Suprapubic skin (tissue), 4 donors: ENCODE measurements at places on chromosomes 4 and X. TPM values are rescaled to one million over a fixed set of nuclear protein-coding genes. Genes with fewer than 3 reads are reported as not detected.

DNA sequence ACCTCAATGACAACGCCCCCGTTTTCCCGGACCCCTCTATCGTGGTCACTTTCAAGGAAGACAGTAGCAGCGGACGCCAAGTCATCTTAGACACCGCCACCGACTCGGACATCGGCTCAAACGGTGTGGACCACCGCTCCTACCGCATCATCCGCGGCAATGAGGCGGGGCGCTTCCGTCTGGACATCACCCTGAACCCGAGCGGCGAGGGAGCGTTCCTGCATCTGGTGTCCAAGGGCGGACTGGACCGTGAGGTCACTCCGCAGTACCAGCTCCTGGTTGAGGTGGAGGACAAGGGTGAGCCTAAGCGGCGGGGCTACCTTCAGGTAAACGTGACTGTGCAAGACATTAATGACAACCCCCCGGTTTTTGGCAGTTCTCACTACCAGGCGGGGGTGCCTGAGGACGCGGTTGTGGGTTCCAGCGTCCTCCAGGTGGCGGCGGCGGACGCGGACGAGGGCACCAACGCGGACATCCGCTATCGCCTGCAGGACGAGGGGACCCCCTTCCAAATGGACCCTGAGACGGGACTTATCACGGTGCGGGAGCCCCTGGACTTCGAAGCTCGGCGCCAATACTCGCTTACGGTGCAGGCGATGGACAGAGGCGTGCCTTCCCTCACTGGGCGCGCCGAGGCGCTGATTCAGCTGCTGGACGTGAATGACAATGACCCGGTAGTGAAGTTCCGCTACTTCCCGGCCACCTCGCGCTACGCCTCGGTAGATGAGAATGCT is 2.2 kb downstream of the FAT4 start:
- DNase-seq: peak; percentile 85

RIBC1 gene
- total RNA-seq: 0.38 TPM

GRCh38 chr4:26719954-26720552 is 136.2 kb downstream of the TBC1D19 start:
- no peak for DNase-seq

DNA sequence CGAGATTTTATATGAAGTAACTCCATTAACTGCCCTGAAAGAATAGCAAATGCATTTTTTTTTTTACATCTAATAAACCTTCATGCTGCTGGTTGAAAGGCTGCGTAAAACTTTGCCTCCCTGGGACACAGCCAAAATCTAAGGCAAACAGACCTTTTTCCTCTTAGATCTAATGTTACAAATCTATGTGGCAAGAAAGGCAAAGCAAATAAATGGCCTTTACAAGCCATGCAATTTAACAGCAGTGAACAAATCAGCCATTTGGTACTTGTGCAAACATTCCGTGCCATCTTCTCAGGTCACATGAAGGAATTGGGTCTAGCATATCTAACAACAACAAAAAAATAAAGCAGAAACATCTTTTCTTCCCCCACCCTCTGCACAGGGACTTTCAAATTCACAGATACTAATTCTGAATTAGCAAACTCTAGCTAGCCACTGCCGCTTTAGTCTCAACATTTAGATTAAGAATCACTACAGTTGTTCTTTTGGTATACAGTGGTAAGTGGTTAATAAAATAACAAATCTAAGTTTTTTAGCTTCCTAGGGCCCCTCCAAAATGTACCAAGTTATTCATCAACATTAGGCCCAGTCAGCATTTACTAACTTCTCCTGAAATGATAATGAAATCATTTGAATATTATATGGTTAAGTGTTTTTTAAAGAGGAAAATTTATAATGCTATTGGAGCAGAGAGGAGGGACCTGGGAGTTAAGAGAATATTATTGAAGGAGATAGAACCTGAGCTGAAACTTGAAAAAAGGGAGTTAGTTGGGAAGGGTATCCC is 593.8 kb downstream of the SMARCA1 start:
- no peak for DNase-seq

- no peak for DNase-seq
These were observed 577 bp downstream of the BGN start for GRCh38 chrX:153495362-153495751.

GRCh38 chrX:150693725-150694574 is 754 bp downstream of the MTMR1 start:
- DNase-seq: peak; percentile 77

DNA sequence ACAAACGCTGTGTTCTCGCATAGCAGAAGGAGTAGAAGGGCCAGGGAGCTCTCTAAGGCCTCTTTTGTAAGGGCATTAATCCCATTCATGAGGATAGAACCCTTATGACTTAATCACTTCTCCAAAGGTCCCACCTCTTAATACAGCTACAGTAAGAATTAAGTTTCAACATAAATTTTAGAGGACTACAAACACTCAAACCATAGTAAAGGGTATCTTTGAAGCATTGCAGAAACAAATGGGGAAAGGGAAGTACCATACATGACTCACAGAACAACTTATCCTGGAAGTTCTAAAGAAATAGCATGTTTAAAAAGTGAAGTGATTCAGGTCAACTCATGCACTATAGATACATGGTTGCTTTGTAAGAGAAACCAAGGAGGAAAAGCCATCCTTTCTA is 680.8 kb downstream of the RPA4 start:
- no peak for DNase-seq

DNA sequence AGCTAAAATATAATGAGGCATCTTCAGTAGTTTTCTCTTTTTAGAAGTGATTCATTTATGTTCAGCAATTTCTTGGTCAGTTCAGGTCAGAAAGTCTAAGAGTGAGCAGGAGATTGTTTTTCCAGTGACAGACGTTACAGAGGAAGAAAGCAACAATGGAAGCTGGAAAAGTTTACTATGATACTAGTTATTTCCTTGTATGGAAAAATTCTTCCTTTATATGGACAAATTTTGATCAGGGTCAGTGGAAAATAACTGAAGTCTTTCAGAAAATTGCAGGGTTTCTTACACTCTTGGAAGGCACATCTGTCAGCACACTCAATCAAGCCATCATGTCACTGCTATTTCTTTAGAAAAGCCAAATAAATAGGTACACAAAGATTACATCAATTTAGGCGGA is 1120.7 kb downstream of the FAT4 start:
- DNase-seq: no peak

- DNase-seq: no peak
These were observed 33.5 kb upstream of the IGSF1 start for GRCh38 chrX:131322651-131323050.

GRCh38 chr4:47525154-47525819 is 40.2 kb downstream of the ATP10D start:
- no peak for DNase-seq

MEPE gene
- total RNA-seq: not detected

DNA sequence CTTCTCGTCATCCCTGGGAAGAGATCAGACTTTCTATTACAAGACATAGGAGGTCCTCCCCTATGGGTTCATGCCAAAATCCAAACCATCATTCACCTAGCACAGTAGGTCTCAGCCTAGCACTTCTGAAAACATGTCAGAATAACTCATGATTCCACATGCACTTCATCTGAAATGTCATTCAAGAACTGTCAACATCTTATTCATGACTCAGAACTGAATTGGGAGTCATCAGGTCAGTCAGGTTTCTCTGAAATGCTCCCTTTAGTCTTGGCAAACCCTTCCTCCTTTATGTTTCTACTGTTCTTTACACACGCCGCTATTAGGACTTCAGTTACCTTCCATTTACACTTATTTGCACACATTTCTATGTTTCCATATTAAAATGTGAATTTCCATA is 67.2 kb downstream of the ANTXR2 start:
- no peak for DNase-seq

GRCh38 chr4:74838746-74839370 is 44.5 kb upstream of the BTC start:
- no peak for DNase-seq

- DNase-seq: no peak
These were observed 562.3 kb upstream of the DIPK2B start for GRCh38 chrX:45762699-45763647.

PNMA5 gene
- not detected for total RNA-seq

BEX1 gene
- total RNA-seq: 2.1 TPM

DNA sequence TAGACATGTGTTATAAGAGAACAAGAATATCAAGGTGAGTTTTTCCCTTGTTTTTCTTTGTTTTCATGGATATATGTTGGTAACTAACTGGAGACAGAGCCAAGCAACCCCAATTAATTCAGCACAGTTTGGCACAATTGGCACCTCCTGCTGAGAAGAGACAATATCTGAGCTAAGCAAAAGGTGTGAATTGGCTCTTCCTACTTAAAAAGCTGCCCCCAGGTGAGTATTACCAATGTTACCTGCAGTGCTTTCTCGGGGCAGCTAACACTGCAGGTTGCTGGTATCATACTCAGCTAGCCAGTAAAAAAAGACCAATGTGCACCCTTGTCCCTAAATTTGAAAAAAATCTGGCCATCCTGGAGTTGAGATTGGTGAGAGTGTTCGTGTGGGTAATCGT is 871.2 kb upstream of the TENM3 start:
- no peak for DNase-seq

HCFC1 gene
- total RNA-seq: 52.6 TPM

- no peak for DNase-seq
These were observed 24.1 kb downstream of the FGFRL1 start for GRCh38 chr4:1035510-1035909.

TMEM154 gene
- 143 TPM for total RNA-seq

FGA gene
- total RNA-seq: not detected

DNA sequence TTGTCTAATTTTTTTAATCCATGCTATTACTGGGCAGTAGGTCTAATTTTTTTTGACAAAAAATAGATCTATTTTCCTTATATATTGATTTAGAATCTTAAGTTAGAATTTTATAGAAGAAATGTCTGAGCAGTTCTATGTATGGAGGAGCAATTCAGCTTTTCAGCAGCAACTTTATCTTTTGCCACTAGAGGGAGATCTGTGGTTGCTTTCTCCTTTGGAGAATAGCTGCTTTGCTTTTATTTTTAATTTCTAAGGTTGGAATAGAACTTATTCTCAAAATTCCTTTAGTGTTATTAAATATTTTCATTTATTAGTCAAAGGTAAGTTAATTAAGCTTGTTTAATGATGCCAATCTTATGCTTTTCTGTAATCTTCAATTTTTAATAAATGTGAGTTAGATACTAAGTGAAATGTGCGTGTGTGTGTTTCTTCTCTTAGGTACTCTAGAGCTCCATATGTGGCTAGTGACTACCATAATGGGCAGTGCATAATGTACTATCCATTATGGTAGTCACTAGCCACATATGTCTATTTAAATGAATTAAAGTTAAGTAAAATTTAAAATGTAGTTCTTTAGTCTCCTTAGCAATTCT is 29.3 kb downstream of the FAM199X start:
- DNase-seq: no peak

DNA sequence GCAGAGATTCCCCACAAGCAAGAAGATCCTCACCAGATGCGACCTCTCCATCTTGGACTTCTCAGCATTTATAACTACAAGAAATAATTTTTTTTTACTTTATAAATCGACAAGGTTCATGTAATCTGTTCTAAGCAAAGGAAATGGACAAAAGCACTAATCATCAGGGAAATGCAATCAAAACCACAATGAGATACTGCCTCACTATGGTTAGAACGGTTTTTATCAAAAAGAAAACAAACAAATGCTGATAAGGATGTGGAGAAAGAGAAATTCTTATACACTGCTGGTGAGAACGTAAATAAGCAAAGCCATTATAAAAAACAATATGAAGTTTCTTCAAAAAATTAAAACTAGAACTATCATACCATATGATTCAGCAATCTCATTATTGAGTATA is 1382.6 kb downstream of the ARAP2 start:
- no peak for DNase-seq

DNA sequence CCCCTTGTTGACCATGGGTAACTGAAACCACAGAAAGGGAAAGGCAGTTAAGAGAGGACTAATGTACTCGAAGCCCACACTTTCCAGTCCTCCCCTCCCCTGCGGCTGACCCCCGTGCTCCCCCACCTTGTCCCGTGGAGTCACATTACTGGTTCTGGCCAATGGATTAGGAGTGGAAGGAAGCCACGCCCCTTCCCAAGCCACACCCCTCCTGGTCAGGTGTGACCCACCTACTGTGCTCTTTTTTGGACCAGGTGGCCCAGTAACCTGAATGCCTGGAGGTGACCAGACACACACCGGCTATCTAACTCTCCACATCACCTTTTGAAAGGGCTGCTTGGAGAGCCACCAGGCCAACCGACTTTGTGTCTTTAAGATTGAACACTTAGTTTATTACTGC is 109.3 kb upstream of the MSX1 start:
- DNase-seq: no peak

DNA sequence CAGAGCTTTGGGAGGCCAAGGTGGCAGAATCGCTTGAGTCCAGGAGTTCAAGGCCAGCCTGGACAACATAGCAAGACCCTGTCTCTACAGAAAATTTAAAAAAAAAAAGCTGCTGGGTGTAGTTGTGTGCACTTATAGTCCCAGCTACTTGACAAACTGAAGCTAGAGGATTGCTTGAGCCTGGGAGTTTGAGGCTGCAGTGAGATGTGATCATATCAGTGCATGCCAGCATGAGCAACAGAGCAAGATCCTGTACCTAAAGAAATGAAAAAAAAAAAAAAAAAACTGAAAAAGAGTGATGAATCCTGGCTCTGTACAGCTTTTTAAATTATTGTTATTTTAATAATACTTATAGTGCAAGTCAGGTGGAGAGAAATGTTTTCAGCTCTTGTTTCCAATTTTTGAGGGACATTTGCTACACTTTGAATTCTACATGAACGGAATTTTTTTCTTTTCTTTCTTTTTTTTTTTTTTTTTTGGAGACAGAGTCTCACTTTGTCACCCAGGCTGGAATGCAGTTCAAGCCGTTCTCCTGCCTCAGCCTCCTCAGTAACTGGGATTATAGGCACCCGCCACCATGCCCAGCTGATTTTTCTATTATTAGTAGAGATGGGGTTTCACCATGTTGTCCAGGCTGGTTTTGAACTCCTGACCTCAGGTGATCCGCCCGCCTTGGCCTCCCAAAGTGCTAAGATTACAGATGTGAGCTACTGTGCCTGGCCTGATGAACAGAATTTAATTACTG is 215.6 kb downstream of the FSTL5 start:
- DNase-seq: no peak

GRCh38 chrX:33277046-33277445 is 65.7 kb upstream of the DMD start:
- DNase-seq: no peak

DNA sequence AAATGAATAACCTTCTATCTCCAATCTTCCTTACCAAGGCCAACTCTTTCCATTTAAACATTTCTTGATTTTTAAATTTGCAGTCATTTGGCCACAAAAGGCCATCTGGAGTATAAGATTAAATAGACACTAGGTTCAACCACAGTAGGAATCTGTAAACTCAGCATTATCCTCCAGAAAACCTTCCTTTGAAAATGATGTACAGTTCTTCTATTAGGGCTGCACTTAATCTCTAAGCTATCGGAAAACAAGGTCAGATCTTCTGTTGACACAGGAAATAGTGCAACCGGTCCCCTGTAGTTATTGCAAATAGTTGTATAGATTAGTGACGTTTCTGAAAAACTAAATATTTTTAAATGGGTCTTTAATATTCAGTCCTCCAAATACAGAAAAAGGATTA is 359.0 kb upstream of the ATOH1 start:
- DNase-seq: no peak

DNA sequence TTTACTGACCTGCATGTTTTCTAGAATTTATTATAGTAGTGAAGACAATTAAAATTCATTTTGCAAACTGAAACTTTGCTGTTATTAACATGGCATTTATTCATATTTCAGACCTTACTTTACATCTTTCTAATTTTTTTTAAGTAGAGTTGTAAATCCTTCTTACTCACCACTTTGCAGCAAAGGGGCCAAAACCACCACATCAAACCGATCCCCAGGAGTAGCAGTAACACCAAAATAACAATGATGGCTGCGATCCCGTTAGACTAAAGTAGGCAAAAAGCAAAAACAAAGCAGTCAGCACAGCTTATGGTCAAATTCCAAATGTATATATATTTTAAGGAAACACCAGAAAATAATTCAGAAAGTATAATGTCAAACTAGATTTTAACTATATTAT is 64.7 kb downstream of the ANTXR2 start:
- DNase-seq: no peak
